ENCODE measurements at places on chromosomes 1 and 21. TPM values are rescaled to one million over a fixed set of nuclear protein-coding genes. Genes with fewer than 3 reads are reported as not detected.

DNA sequence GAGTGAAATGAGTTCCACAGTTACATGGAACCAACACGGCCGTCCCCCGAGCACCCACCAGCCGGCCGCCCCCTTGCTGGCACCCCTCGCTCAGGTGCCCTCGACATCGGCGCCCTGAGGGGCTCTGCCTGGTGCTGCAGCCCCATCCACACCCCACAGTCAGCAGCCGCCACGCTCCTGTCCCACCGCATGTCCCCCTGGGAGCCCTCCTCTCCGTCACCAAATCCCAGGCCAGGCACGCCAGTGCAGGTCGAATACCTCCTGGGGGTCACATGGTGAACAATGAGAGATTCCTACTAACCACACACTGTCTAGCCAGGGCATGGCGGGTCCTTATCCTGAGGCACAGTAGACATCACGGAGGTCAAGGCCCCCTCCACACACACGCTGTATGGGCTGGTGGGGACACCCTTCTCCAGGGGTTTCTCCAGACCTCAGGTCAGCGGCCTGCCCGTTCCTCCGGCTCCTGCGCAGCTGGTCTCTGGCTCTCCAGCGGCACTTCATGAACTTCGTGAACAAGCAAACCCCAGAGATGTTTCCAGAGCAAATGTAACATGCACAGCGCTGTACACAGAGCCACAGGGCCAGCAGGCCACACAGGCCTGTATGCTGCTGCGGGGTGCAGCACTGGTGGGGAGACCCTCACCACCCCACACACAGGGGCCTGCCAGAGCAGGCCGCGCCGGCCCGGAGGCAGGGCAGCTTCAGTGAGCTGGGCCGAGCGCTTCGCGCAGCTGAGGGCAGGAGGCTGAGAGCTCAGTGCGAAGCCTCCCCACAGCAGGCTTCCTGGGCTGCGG lies 21.8 kb downstream of the POFUT2 start:
- peaks cover 31% of the 10 kb centered on the region for H3K36me3 ChIP-seq
- no peak overlapping the region for H3K4me3 ChIP-seq
- no peaks in the 10 kb centered on the region for H3K27me3 ChIP-seq
- DNase-seq, result no peak
- H3K27ac ChIP-seq, result no peak overlapping the region

- no peak overlapping the region for H3K27ac ChIP-seq
- H3K4me1 ChIP-seq, result peaks cover 65% of the 10 kb centered on the region
- no peak for DNase-seq
- peaks cover 2% of the 10 kb centered on the region for H3K27me3 ChIP-seq
- H3K4me3 ChIP-seq, result no peak overlapping the region
- H3K36me3 ChIP-seq, result peaks cover 3% of the 10 kb centered on the region
These were observed 286.9 kb downstream of the DISC1 start for GRCh38 chr1:231913493-231913892.

GRCh38 chr21:36103434-36103833 lies 31.4 kb upstream of the CBR3 start:
- peaks cover 31% of the 10 kb centered on the region for H3K27me3 ChIP-seq
- H3K4me3 ChIP-seq, result no peak overlapping the region
- H3K4me1 ChIP-seq, result peaks cover 15% of the 10 kb centered on the region
- no peaks in the 10 kb centered on the region for H3K36me3 ChIP-seq
- no peak for DNase-seq

- no peak overlapping the region for H3K27ac ChIP-seq
- H3K36me3 ChIP-seq, result no peaks in the 10 kb centered on the region
- peaks cover 26% of the 10 kb centered on the region for H3K4me1 ChIP-seq
- H3K27me3 ChIP-seq, result no peaks in the 10 kb centered on the region
- H3K4me3 ChIP-seq, result no peak overlapping the region
These were observed 7.9 kb upstream of the IBA57 start for GRCh38 chr1:228157729-228158126.

DNA sequence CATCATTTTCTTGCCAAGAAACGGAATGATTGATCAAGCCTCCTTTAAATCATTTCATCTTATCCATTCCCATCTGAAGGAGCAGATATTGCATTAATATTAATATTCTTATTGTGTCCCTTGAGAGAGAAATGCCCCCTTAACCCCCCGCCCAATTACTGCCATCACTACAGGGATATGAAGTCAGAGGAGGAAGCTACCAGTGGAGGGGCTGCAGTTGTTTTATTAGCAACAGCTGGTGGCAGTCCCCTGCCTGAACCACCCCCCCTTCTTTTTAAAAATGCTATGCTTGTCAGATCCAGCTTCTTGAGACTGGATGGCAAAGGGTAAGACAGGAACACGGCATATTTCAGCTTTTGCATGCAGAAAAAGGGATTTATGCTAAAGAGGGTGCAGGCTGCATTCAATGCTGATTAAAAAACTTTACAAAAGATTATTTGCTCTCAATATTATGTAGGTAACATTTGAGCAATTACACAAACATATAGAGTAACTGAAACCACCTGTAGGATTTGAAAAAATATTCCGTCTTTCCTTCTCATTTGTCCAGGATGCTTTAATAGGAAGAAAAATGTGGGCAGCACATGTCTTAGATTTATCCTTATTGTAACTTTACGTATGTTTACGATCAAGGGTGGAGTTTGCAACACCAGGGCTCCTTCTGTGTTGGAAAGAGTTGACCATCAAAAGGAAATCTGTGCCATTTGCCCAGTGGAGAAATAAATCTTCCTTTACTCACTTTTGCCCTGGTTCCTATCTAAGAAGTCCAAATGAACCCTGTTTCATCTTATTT lies 77.7 kb downstream of the ZBTB18 start:
- no peak for DNase-seq
- peaks cover 4% of the 10 kb centered on the region for H3K27me3 ChIP-seq
- no peaks in the 10 kb centered on the region for H3K4me1 ChIP-seq
- H3K4me3 ChIP-seq, result no peak overlapping the region
- no peaks in the 10 kb centered on the region for H3K36me3 ChIP-seq

SAMD11 gene
- not detected for total RNA-seq

DNA sequence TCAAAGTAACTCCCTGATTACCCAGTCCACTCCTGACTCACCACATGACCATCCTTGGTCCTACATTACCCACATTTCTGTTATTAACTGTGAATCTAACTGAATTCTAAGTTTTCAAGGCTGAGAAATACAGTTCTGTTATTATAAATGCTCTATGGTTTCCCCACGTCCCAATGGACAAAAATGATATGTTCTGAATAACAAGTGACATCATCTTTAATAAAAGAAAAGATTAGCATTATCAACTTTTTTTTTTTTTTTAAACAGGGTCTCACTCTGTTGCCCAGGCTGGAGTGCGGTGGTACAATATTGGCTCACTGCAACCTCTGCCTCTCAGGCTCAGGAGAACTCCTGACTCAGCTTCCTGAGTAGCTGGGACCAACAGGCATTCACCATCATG lies 59.6 kb downstream of the ZSWIM5 start:
- peaks cover 3% of the 10 kb centered on the region for H3K4me1 ChIP-seq
- no peak overlapping the region for H3K4me3 ChIP-seq
- no peaks in the 10 kb centered on the region for H3K36me3 ChIP-seq
- DNase-seq, result no peak
- H3K27ac ChIP-seq, result no peak overlapping the region
- no peaks in the 10 kb centered on the region for H3K27me3 ChIP-seq

- no peaks in the 10 kb centered on the region for H3K27me3 ChIP-seq
- peaks cover 37% of the 10 kb centered on the region for H3K4me1 ChIP-seq
- DNase-seq, result no peak
- H3K36me3 ChIP-seq, result peaks cover 2% of the 10 kb centered on the region
- no peak overlapping the region for H3K4me3 ChIP-seq
These were observed 82.5 kb downstream of the PDE9A start for GRCh38 chr21:42735944-42736343.

- no peak for DNase-seq
- peaks cover 59% of the 10 kb centered on the region for H3K36me3 ChIP-seq
These were observed 93.6 kb downstream of the RAVER2 start for GRCh38 chr1:64838486-64838885.

DNA sequence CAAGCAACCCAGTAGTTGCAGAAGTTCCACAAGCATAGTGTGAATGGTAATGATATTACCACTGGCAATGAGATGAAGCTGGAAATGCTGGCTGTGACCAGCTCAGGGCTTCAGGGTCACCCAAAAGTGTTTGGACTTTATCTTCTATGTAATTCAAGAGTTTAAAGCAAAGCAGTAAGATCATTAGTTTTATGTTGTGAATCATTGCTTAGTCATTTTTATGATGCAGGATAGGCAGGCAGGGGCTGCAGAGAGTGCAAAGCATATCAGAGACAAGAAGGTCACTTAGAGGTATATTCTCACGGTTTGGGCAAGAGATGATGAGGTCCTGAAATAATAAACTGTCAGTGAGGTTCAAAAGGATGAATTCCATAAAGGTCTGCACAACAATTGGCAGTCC lies 147.4 kb downstream of the OLFM3 start:
- H3K4me3 ChIP-seq, result no peak overlapping the region
- H3K4me1 ChIP-seq, result no peaks in the 10 kb centered on the region
- peaks cover under 1% of the 10 kb centered on the region for H3K27me3 ChIP-seq

TMEM269 gene
- 0.48 TPM for total RNA-seq

GRCh38 chr1:41245659-41246058 lies 3.6 kb upstream of the SCMH1 start:
- H3K36me3 ChIP-seq, result peaks cover 3% of the 10 kb centered on the region
- no peak overlapping the region for H3K27ac ChIP-seq
- no peak overlapping the region for H3K4me3 ChIP-seq
- peaks cover 13% of the 10 kb centered on the region for H3K4me1 ChIP-seq
- no peak for DNase-seq

ADCY10 gene
- 0.11 TPM for total RNA-seq

Data from activated CD4-positive, alpha-beta T cell treated with anti-CD3 and anti-CD28 coated beads for 36 hours (primary cell).